ENCODE measurements at places on chromosomes 7 and 10.

GRCh38 chr7:146725520-146725919 is 608.9 kb downstream of the CNTNAP2 start:
- DNase-seq = no peak

GRCh38 chr7:127619681-127620405 is 1.9 kb upstream of the PAX4 start:
- no peak for DNase-seq

DNA sequence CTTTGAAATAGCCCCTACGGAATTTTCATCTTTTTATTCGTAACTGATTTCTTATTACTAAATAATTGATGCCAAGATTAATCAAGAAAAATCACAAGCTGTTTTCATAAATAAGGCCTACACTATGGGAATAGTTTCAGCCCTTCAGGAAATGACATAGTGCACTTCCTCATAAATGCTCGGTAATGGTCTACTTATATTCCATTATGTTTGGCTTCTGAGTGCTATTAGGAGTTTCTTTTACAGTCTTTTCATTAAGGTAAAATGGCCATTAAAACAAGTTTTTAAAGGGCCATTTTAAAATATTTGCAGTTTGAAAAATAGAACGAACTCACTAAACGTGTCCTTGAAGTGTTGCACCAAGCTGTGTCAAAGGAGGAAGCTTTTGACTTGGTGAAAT is 174.5 kb downstream of the DNAH11 start:
- DNase-seq = no peak

GRCh38 chr10:79299397-79300241 is 47.6 kb upstream of the PPIF start:
- peak; percentile 80 for DNase-seq

DNA sequence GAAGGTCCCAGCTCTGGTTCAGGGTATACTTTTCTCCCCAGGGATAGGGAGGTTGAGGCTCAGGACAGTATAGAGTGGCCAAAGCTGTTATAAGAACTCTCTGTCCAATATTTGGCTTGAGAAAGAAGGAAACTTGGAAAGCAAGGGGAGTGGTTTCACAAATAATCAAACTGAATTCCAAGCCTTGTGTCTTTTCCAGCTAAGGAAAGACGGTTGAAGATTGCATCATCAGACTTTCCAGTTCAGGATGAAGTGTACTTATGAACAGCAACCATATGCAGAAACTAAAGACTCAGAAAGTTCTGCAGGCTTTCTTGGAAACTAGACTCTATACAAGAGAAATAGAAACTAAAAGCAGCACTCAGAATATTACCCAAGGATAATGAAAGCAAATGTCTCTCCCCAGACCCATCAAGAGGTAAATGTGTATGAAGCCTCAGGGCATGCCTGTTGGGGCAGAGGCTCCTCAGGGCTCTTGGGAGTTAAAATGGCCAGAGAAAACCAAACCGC is 46.4 kb downstream of the RAMP3 start:
- DNase-seq = peak; percentile 57

GRCh38 chr10:3312403-3312940 is 139.9 kb upstream of the PITRM1 start:
- no peak for DNase-seq

- no peak for DNase-seq
These were observed 265.7 kb upstream of the NPY start for GRCh38 chr7:24018331-24018730.

Data from fibroblast of gingiva (primary cell).